ENCODE measurements at places on chromosomes 13 and 19.
A peak's percentile ranks its signal among the peaks of the same experiment; 100 is the strongest.

DNA sequence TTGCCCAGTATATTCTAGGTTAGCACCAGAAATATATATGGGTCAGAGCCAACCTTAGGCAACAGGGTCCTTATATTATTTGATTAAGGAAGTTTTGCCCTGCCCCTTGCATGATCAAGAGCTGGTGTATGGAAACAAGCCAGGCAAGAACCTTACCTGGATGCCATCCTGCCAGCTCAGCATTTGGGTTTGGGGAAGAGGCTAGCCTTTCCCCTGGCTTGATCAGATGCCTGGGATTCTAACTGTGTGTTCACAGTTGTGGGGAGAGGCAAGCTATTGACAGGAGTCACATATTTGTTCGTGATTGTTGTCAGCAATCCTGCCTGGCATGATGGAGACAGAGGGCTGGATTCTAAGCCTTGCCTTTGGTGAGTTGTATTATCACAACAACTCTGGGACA lies 260.0 kb upstream of the DACH1 start:
- no peak for DNase-seq

GRCh38 chr19:45428384-45429231 lies 4.9 kb upstream of the ERCC1 start:
- peak; percentile 39 for DNase-seq

DNA sequence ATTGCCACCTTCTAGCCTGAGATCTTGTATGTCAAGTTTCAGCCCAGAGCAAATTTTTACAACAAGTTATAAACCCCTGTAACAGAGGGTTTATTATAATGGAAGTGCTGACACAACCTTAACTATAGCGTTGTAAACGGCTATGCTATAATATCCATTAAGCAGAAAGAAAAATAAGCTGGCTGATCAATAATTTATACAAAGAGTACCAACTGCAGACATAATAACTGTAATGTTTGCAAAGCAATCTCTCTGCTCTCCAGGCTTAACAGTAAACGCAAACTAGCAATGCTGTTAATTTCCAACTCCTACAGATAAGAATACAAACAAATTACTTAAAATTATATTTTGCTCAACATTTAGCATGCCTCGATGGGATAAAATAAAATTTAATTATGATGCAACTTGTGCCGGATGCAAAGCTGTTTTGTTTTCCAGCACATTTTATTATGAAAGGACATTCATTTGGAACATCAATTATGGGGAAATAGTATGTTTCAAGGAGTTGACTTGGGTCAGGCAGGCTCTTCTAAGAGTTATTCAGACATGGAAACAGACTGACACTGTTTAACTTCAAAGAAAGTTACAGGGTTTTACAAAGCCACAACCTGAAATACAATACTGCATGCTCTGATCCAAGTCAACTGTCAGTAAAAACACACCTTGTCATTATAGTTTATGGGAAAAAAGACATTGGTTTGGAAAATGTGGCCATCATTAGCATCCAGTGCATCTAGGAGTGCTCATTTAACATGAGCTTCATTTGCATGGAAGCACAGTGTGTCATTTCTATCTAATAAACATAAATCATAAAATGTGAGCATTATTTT lies 6.6 kb upstream of the DACH1 start:
- DNase-seq = no peak

GRCh38 chr13:64505336-64505910 lies 2724.7 kb downstream of the PCDH9 start:
- peak; percentile 53 for DNase-seq

- DNase-seq = no peak
These were observed 170.4 kb upstream of the UBL3 start for GRCh38 chr13:30020726-30021312.

- no peak for DNase-seq
These were observed 288.0 kb upstream of the TMTC4 start for GRCh38 chr13:100962585-100962984.

DNA sequence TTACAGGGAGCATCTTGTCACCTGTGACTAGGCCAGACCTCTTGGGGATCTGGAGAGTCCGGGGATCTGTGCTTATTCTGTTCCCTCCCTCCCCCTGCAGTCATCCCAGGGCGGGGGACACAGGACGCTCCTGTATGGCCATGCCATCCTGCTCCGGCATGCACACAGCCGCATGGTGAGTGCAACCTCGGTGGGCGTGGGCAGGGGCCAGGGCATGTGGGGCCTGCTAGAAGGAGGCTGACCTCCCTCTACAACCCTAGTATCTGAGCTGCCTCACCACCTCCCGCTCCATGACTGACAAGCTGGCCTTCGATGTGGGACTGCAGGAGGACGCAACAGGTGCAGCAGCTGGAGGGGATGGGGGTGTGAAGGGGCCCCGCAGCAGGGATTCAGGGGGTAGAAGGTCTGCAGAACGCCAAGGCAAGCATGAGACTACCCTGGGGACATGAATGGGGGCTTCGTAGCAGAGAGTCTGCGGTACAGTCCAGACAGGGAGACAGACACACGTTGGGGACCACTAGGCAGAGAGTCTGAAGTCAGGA lies 10.0 kb downstream of the RYR1 start:
- DNase-seq = no peak

DNA sequence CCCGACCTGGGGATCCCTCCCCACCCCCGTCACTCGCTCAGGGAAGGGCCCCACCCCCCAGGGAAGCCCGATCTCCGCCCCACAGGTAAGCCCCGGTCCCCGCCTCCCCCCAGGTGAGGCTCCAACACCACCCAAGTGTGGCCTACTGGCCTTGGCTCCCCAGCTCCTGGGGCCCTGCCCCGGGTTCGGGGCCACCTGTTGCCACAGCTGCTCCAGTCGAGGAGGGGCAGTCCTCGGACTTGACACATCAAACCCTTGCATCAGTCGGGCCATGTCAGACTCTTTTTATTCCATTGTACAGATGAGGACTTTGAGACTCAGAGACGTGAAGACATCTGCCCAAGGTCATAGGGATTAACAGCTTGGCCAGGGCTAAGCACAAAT lies 512 bp downstream of the CC2D1A start:
- no peak for DNase-seq

GRCh38 chr13:67061750-67062149 lies 168.4 kb downstream of the PCDH9 start:
- DNase-seq = no peak

- no peak for DNase-seq
These were observed 9.9 kb upstream of the SPATA13 start for GRCh38 chr13:24150572-24150971.

DNA sequence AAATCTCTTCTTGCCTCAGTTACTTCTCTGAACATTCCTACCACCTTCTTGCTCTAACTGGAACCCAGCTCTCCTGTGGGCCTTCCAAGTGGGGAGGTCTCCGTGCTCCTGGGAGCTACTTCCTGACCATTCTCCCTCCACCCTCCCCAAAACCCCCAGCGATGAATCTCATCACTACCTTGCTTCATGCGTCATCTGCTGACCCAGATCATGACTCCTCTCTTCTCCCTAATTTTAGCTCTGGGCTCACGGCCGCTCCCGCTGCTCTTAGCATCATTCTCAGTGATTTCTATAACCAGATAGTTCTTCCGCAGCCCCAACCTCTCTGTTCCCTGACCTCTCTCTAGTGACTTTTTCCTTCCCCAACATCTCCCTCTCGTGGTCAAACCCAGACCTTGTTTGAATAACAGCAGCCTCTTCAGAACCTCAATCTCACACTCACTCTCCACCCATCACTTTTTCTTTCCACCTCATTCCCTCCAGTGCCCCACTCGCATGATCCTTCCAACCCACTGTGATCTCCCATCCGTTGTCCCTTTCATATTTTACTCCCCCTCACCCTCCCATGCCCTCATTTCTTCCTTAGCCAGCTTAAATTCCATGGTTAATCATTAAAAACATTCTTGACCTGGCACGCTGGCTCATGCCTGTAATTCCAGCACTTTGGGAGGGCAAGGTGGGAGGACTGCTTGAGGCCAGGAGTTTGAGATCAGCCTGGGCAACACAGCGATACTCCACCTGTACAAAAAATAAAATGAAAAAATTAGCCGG lies 21.8 kb downstream of the MRPS12 start:
- no peak for DNase-seq

GRCh38 chr19:32453736-32454135 lies 48.2 kb downstream of the DPY19L3 start:
- no peak for DNase-seq

DNA sequence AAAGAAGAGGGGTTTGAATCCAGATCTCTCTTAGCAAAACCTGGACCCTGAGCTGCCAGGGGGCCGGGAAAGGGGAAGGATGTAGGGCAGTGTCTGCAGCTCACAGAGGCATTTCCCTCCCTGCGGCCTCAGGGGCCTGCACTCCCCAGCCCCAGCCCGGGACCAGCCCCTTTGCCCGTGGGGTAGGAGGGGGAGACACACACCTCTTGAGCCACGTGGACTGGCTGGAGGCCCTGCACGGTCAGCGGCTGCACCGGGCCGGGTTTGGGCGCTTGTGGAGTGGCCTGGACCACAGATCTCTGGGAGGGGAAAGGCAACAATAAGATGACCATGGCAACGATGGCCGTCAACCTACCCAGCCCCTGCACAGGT lies 26.9 kb downstream of the RFX1 start:
- no peak for DNase-seq

- peak; percentile 29 for DNase-seq
These were observed 1.9 kb downstream of the KCTD12 start for GRCh38 chr13:76884186-76884906.

GRCh38 chr13:33092073-33092987 lies 76.1 kb downstream of the KL start:
- DNase-seq = no peak

DNA sequence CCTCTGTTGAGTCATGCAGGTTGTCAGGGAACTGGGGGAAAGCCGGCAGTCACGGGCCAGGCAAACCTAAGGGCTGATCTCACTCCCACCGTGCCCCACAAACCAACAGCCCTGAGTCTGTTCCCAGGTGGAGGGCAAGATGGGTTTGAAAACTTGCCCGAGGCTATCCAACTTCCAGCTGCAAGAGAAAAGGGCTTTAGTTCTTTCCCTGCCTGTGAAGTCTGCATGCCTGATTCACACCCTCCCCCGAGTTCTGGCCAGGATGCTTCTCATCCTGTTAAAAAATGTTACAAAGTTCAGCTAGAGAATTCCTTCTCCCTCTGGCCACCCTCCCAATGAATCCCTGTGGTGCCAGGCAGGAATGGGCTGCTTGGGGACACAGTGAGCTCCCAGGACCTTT lies 33.1 kb downstream of the MYO16 start:
- no peak for DNase-seq

GRCh38 chr13:91389186-91389585 lies 9.2 kb upstream of the GPC5 start:
- no peak for DNase-seq

- DNase-seq = no peak
These were observed 1.5 kb upstream of the KCNN4 start for GRCh38 chr19:43782311-43782660.

GRCh38 chr19:18815673-18816072 lies 16.1 kb upstream of the UPF1 start:
- peak; percentile 30 for DNase-seq

- no peak for DNase-seq
These were observed 230.0 kb downstream of the SHISA2 start for GRCh38 chr13:25821776-25822175.

All from brain microvascular endothelial cell (primary cell).